ENCODE measurements at places on chromosomes 7 and 10. TPM values are rescaled to one million over a fixed set of nuclear protein-coding genes. Genes with fewer than 3 reads are reported as not detected.

DNA sequence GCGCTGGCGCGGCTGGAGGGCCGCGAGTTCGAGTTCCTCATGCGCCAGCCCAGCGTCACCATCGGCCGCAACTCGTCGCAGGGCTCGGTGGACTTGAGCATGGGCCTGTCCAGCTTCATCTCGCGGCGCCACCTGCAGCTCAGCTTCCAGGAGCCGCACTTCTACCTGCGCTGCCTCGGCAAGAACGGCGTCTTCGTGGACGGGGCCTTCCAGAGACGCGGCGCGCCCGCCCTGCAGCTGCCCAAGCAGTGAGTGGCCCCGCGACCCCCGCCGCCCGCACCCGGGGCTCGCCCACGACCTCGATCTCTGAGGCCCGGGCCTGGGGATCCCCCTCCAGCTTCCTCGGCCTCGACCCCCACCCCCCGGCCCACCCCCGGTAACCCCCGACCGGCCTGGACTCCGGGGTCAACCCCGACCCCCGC, 537 bp downstream of the FOXK1 start:
- DNase-seq: peak; percentile 93

DNA sequence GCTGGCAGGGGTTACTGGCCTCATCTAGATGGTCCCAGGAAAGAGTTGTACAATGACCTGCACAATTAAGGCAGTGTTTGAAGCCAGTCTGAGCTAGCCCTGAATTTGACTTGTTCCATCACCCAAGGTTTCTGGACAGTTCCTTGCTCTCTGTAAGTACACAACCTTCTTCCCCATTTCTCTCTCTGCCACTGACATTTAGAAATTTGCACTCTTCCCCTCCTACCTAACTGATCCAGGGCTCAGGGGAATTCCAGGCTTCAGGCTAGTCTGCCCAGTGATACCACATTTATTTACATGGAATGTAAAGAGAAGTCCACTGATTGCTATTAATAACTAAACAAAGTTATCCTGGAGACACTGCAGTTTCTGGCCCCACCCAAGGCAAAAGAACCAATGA, 139.0 kb upstream of the GPR26 start:
- DNase-seq: no peak

DNA sequence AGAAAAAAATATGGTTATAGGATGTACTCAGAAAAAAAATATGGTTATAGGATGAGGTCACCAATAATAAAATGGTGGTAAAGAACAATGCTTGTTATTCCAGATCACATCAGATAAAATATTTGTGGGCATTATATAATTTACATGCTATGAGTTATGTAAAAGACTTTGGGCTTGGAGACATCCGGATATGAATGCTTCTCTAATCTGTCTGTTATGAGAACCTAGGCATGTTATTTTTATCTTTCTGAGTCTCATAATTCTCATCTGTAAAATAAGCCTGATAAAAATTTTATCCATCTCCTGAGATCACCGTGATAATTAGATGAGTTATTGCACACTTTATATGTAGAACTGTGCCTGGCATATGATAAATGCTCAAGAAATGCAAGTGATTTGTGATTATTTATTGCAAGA, 37.8 kb downstream of the DKK1 start:
- DNase-seq: no peak

DNA sequence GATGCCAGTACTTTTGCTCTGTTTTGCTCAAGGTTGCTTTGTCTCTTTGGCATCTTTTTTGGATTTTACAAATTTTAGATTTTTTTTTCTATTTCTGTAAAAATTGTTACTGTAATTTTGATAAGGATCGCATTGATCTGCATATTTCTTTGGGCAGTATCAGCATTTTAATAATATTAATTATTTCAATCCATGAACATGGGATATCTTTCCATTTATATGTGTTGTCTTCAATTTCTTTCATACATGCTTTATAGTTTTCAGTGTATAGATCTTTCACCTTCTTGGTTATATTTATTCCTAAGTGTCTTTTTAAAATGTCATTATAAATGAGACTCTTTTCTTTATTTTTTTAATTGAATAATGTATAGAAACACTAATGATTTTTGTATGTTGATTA, 301.6 kb upstream of the SEMA3D start:
- DNase-seq: no peak

GRCh38 chr10:8045726-8046494, 8.6 kb upstream of the GATA3 start:
- DNase-seq: no peak

GRCh38 chr7:141671705-141672496, 30.1 kb downstream of the DENND11 start:
- DNase-seq: no peak

GRCh38 chr7:1027242-1028043, 16.9 kb upstream of the GPR146 start:
- peak; percentile 86 for DNase-seq

DNA sequence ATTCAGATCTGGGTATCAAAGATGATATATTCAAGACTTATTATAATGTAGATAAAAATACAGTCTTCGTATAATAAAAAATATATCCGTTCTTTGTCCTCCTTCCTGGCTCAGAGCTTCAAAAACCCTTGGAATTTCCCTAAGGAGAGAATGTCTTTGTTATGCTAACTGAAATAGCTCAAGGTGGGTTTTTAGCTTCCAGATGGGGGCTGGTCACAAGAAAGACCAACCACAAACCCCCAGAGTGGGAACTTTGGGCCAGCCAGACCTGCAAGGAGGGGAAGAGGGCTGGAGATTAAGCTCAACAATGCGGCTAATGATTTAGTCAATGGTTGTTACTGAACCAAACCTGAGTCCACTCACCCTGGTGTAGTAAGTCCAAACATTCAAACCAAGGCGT, 196.4 kb downstream of the SDHAF3 start:
- DNase-seq: no peak

GRCh38 chr7:37550426-37550825, 101.8 kb upstream of the ELMO1 start:
- DNase-seq: no peak

DNA sequence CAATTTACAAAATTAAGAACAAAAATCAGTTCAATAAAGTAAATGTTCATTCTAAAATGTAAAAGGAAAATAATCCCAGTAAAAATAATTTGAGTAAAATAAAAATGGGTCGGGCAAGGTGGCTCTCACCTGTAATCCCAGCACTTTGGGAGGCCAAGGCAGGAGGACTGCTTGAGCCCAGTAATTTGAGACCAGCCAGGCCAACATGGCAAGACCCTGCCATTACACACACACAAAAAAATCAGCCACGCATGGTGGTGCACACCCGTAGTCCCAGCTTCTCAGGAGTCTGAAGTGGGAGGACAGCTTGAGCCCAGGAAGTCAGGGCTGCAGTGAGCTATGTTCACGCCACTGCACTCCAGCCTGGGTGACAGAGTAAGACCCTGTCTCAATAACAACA, 34.4 kb downstream of the CNOT4 start:
- no peak for DNase-seq

- DNase-seq: no peak
These were observed 25.8 kb downstream of the TES start for GRCh38 chr7:116236020-116236630.

GRCh38 chr7:101663747-101664146, 34.7 kb upstream of the MYL10 start:
- no peak for DNase-seq

- DNase-seq: no peak
These were observed 494.9 kb upstream of the PODXL start for GRCh38 chr7:132051311-132051710.

GRCh38 chr7:121847041-121847440, 25.9 kb upstream of the PTPRZ1 start:
- no peak for DNase-seq

- DNase-seq: no peak
These were observed 271.8 kb upstream of the NRG3 start for GRCh38 chr10:81603106-81603620.

DNA sequence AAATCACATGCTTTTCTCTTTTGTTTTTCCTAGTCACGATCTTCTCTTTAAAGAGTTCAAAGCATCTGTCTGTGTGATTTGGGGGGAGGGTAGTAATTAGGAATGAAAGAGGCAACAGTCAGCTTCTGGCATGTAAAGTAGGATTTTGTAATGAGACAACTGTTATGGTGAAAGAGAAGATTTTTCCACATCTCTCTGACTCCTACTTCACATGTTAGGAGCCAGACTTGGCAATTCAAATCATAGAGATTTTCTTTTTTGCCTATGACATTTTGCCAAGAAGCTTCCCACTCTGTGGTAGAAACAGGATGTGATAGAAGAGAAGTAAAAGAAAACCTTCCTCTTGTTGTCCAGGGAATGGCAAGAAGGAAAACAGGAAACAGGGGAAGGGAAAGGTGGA, 38.3 kb upstream of the KLHL7 start:
- DNase-seq: no peak

DNA sequence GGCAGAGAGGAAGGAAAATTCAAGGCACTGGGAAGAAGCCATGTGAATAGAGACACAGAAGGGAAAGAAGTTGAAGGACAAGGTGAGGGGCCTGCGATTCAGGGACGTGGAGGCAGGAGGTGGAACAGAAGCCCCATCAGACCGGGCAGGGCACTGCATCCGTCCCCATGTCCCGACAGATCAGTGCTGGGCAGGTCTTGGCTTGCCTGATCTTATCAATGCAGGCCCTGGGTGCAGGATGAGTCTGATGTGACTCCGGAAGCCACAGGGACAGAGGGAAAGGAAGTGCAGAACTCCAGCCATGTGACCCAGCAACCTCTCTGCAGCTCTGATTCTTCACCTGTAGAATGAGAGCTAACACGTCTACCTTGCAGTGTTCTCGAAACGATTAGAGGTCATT, 136.2 kb upstream of the CTBP2 start:
- DNase-seq: no peak

- no peak for DNase-seq
These were observed 214.4 kb upstream of the CELF2 start for GRCh38 chr10:10803278-10803677.

DNA sequence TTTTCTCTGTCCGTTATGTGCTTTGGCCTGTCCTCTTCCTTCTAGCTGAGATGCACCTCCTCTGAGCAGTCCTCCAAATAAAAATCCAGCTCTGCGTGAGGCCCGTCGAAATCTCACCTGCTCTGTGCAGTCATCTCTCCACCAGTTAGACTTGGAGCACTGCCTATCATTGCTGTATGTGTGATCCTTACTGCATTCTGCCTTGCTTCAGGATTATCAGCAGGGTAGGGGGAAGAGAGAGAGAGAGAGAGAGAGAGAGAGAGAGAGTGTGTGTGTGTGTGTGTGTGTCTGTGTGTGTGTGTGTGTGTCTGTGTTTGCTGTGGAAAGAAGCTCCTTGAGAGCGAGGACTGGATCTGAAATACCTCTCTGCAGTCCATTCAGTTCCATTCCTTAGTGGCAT, 129.4 kb downstream of the CCNY start:
- no peak for DNase-seq

- no peak for DNase-seq
These were observed 55.7 kb upstream of the MGMT start for GRCh38 chr10:129411393-129411705.

GRCh38 chr7:139990142-139990535, 72.6 kb downstream of the PARP12 start:
- DNase-seq: no peak

Gene GET4
- total RNA-seq: 31.0 TPM

Gene SUFU
- total RNA-seq: 11.4 TPM

Gene PRKAR1B
- total RNA-seq: 21.6 TPM

Gene OR9A4
- total RNA-seq: not detected

Gene ABCB1
- 14.7 TPM for total RNA-seq

Gene PLEKHS1
- not detected for total RNA-seq

Gene VDAC2
- 94.4 TPM for total RNA-seq

Gene MMRN2
- 75.2 TPM for total RNA-seq

Gene OPALIN
- total RNA-seq: not detected

Gene PKD2L1
- total RNA-seq: 3.9 TPM

Gene ITIH2
- total RNA-seq: not detected

All from spleen (tissue), 13 donors.